T-helper 22 cell (primary cell): ENCODE measurements at places on chromosomes 1 and 21.

GRCh38 chr1:17045634-17046333 lies 8.0 kb downstream of the SDHB start:
- no peak for DNase-seq

GRCh38 chr1:159556931-159557369 lies 21.1 kb upstream of the OR10J5 start:
- no peak for DNase-seq

- no peak for DNase-seq
Observed at GRCh38 chr1:223551610-223552009, 113.9 kb downstream of the CAPN8 start.

- no peak for DNase-seq
Observed at GRCh38 chr1:241640867-241641622, 876 bp upstream of the CHML start.

DNA sequence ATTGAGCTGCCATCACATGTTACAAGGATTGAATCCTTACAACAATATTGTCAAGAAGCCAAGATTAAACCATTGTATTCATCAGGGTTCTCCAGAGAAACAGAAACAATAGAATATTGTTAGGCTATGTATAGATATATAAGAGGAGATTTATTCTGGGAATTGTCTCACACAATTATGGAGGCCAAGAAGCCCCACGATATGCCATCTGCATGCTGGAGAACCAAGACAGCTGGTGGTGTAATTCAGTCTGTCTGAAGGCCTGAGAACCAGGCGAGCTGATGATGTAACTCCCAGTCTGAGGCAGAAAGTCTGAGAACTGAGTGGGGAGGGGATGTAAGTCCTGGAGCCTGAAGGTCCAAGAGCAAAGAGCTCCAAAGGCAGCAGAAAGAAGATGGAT lies 14.5 kb upstream of the TTF2 start:
- no peak for DNase-seq

GRCh38 chr1:70017770-70018169 lies 187.6 kb downstream of the LRRC40 start:
- DNase-seq = no peak

- no peak for DNase-seq
Observed at GRCh38 chr1:153958961-153959260, 499 bp upstream of the CRTC2 start.

GRCh38 chr1:185727726-185728125 lies 6.5 kb upstream of the HMCN1 start:
- DNase-seq = no peak

GRCh38 chr1:180680558-180681144 lies 48.8 kb downstream of the XPR1 start:
- no peak for DNase-seq

GRCh38 chr1:197486946-197487345 lies 218.9 kb downstream of the CRB1 start:
- DNase-seq = no peak

GRCh38 chr1:179217943-179218507 lies 11.5 kb downstream of the ABL2 start:
- DNase-seq = no peak

GRCh38 chr1:37999430-38000232 lies 5.7 kb downstream of the FHL3 start:
- DNase-seq = no peak

DNA sequence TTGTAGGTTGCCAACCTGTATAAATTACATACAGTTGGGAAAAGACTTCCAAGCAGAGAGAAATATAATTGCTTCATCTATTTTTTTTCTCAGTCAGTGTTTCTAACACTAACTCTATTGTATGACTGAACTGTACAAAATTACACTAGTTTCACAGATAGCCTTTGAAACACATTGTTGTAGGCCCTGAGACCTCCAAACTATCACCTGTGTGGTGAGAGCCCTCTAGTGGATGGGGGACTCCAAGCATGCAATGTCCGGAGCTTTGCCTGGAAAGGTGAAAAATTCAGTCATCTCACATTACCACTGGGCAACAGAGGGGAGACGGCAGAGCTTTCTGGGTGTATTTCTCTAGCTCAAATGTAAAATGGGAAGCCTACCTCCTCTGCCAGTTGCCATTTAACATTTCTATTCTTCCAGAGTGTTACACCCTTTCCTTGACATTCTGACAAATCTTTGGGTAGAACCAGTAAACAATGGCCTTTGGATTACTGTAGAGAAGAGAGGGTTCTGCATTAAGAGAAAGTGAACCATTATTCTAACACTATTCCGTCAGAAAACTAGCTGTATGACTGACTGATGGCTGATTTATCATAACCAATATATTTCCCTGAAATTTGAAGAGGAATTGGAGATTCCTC lies 212.2 kb downstream of the LYPLAL1 start:
- DNase-seq = no peak

DNA sequence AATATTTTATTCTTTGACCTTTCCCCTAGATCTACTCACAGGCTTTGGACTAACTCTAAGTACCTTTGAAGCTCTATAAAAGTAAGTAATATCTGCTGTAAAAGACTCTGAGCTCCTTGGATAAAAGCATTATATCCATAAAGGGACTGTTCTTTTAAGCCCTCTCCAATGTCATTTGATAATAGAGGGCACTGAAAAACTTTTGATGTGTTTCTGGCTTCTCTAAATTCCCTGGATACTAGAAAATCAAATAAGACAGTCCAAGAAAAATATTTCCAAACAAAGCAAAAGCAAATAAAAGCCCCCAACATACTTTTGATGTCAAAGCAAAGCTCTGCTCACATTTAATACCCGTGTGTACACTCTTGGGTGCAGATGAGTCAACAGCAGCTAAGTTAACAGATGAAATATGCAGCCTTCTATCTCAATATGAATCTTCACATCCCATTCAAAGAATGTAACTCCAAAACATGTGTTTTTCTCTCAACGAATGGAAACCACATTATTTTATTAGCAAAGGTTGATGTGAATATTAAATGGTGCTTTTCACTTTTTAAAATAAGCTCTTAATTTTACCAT lies 230.3 kb downstream of the CENPF start:
- no peak for DNase-seq

- no peak for DNase-seq
Observed at GRCh38 chr1:243731301-243731891, 118.6 kb downstream of the AKT3 start.

GRCh38 chr1:92409946-92410549 lies 76.7 kb downstream of the GFI1 start:
- DNase-seq = no peak

- no peak for DNase-seq
Observed at GRCh38 chr1:246978785-246979184, 29.1 kb downstream of the ZNF695 start.

- DNase-seq = no peak
Observed at GRCh38 chr1:90405726-90406125, 311.4 kb downstream of the BARHL2 start.

DNA sequence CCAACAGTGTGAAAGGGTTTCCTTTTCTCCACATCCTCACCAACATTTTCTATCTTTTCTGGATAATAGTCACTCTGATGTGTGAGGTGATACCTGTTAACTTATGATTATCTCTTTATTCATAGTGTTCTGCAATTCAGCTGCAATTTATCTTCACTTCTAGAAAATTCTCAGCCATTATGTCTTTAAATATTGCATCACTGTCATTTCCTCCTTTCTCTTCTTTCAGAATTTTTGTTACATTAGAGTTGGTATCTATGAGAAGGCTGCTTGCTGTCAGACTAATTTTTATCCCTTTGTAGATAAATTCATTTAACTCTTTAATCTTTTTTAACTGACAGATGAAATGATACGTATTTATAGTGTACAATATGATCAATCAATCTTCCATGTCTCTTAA lies 30.5 kb upstream of the ATF3 start:
- no peak for DNase-seq

DNA sequence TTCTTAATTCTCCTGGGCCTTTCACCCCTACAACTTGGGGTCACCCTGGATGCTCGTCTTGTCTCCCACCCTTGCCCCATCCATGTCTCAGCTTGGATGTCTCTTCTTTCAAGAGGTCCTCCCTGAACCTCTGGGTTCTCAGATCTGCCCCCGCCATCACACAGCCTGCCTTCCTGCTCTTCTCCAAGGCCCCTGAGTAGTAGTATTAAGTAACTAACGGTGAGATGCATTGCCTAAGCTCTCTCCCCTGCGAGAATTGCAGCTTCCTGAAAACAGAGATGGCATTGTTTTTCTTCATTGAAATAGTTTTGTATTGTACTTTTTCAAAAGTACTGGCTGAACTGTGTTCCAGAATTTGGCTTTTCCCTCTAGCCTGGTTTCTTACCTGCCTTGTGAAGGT lies 16.0 kb downstream of the MIIP start:
- DNase-seq = no peak

GRCh38 chr1:14296795-14297194 lies 301.7 kb upstream of the KAZN start:
- DNase-seq = no peak

GRCh38 chr1:41101076-41101475 lies 79.6 kb upstream of the SLFNL1 start:
- no peak for DNase-seq

GRCh38 chr21:16302851-16303282 lies 573.1 kb downstream of the USP25 start:
- no peak for DNase-seq

- no peak for DNase-seq
Observed at GRCh38 chr1:160665330-160666078, 18.7 kb upstream of the SLAMF1 start.

GRCh38 chr1:7299329-7299799 lies 471.7 kb upstream of the VAMP3 start:
- no peak for DNase-seq

DNA sequence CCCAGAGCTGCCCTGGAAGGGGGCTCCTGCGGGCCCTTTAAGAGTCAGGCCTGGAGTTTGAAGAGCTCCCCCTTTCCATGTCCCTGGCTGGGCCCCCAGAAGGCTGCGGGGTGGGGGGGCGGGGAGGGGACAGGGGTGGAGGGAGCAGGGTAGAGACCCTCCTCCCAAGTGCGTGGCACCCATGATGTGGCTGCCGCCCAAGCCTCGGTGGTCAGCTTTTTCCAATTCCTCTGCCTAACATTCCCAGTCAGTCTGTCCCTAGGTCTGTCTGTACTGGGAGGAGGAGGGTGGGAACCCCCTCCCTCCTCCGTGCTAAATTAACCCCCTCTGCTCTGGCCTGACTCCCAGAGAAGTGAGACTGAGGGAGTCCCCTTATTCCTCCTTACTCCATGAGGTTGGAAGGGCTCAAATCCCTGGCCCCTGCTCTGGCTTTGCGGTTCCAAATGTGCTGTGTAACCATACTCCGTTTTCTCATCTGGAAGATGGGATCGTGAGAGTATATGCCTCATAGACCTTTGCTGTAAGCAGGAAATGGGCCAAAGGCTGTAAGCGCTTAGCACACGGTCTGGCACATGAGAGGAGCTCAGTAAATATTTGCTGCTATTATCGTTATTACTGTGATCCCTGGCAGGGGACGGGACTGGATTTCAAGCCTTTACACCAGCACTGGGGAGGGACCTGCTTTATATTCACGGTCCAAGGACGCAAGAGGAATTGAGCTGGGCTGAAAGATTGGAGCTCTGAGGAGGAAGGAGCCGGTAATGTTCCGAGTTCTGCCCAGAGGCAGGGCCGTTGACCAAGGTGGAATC lies 658 bp upstream of the COL16A1 start:
- no peak for DNase-seq
